PC-3 (cell line): ENCODE measurements at places on chromosomes 4 and X. TPM values are rescaled to one million over a fixed set of nuclear protein-coding genes. Genes with fewer than 3 reads are reported as not detected.
A peak's percentile ranks its signal among the peaks of the same experiment; 100 is the strongest.

Gene RUFY3
- total RNA-seq, result 22.1 and 25.6 TPM in 2 replicates

Gene KLB
- total RNA-seq, result not detected in 2 replicates

Gene BRCC3
- 18.0 and 19.7 TPM in 2 replicates for total RNA-seq

Gene HERC3
- 5.2 and 5.4 TPM in 2 replicates for total RNA-seq

DNA sequence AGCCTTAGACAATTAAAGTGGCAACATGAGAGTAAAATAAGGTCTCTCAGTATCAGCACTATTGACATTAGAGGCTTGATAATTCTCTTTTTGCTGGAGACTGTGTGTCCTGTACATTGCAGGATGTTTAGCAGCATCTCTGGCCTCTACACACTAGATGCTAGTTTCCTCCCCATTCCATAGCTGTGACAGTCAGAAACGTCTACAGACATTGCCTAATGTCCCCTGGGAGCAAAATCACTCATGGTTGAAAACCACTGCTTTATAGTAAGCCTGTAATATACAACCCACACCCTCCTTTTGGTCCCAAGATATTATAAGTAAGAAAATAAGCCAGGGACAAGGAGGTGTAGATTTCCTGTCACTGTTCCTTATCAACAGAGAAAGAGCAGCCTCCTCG, 166.0 kb downstream of the FRMPD4 start:
- H3K36me3 ChIP-seq, result no peaks in the 10 kb centered on the region
- DNase-seq, result no peak
- no peaks in the 10 kb centered on the region for H3K27me3 ChIP-seq
- H3K4me1 ChIP-seq, result peaks cover 8% of the 10 kb centered on the region
- H3K27ac ChIP-seq, result no peak overlapping the region
- H3K4me3 ChIP-seq, result no peak overlapping the region

GRCh38 chr4:103400405-103400804, 202.3 kb upstream of the CENPE start:
- DNase-seq, result peak; percentile 25
- H3K27me3 ChIP-seq, result no peaks in the 10 kb centered on the region
- no peaks in the 10 kb centered on the region for H3K4me1 ChIP-seq
- H3K36me3 ChIP-seq, result no peaks in the 10 kb centered on the region
- no peak overlapping the region for H3K27ac ChIP-seq

DNA sequence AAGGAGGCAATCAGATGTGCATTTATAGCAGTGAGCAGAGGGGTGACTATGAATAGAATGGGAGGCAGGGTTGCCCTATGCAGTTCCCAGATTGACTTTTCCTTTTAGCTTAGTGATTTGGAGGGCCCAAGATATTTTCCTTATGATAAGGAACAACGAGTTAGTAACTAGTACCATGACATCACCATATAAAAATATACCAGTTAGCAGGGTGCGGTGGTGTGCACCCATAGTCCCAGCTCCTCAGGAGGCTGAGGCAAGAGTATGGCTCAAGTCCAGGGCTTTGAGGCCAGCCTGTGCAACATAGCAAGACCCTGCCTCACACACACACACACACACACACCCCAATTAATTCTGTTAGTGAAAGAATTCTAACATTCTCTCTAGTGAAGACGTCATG, 53.0 kb downstream of the IL13RA2 start:
- DNase-seq, result no peak
- no peak overlapping the region for H3K27ac ChIP-seq

GRCh38 chrX:15336023-15336413, 695 bp upstream of the PIGA start:
- H3K27me3 ChIP-seq, result peaks cover 17% of the 10 kb centered on the region
- peak overlapping the region; percentile 75 for H3K27ac ChIP-seq
- peaks cover 19% of the 10 kb centered on the region for H3K4me1 ChIP-seq
- peaks cover 11% of the 10 kb centered on the region for H3K36me3 ChIP-seq
- DNase-seq, result peak; percentile 59
- H3K4me3 ChIP-seq, result peak overlapping the region; percentile 86
